ENCODE measurements at places on chromosomes 7 and 10.

DNA sequence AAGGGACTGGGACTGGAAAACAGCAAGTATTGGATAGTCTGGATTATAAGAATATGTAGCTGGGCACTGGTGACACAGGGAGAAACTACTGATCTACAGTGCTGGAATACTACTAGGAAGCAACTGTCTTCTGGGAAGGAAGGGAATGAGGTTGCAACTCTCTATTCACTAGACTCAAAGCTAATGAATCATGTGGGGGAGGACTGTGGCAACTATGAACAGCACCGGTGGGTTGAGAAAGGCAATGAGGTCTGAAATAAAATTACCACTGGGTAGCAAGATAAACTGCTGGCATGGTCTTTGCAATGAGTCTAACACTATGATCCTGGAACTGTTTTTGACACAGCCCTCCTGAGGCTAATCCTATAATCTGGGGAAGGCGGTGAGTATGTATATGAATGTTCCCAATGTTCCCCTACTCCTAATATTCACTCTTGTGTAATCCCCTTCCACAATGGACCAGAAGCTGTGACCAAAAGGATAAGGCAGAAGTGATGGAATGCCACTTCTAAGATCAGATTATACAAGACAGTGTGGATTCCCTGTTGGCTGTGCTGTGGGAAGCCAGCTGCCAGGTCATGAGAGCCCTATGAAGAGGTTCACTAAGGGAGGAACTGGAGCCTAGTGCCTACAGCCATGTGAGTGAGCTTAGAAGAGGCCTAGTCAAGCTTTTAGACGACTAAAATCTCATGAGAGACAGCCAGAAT lies 101.3 kb upstream of the DNAJB12 start:
- no peak for DNase-seq

DNA sequence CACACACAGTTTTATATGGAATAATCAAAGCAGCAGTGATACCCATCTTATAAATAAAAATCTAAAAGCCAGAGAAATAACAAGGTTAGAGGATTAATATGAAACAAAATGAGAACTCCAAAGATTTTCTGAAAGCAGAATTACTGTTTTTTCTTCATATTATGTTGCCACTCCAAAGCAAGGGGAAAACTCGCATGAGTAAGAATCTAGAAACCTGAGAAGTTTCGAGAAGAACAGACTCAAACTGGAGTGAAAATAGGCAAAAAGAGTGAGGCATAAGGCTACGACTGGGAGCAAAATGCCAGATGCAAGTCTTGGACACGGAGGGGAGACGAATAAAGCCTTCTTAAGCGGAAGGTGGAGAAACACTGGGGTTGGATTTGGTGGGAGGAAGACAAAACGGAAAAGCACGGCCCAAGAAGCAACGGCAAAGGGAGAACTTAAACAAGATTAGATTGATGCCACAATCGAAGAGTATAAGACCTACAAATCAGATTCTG lies 923 bp downstream of the TNPO3 start:
- DNase-seq: no peak

GRCh38 chr7:37052705-37053104 lies 328.4 kb upstream of the AOAH start:
- peak; percentile 47 for DNase-seq

GRCh38 chr10:132788831-132789219 lies 2.9 kb upstream of the NKX6-2 start:
- no peak for DNase-seq

- no peak for DNase-seq
These were observed 3.7 kb downstream of the DDX56 start for GRCh38 chr7:44569959-44570358.

GRCh38 chr7:117153016-117153545 lies 169.8 kb downstream of the WNT2 start:
- no peak for DNase-seq

DNA sequence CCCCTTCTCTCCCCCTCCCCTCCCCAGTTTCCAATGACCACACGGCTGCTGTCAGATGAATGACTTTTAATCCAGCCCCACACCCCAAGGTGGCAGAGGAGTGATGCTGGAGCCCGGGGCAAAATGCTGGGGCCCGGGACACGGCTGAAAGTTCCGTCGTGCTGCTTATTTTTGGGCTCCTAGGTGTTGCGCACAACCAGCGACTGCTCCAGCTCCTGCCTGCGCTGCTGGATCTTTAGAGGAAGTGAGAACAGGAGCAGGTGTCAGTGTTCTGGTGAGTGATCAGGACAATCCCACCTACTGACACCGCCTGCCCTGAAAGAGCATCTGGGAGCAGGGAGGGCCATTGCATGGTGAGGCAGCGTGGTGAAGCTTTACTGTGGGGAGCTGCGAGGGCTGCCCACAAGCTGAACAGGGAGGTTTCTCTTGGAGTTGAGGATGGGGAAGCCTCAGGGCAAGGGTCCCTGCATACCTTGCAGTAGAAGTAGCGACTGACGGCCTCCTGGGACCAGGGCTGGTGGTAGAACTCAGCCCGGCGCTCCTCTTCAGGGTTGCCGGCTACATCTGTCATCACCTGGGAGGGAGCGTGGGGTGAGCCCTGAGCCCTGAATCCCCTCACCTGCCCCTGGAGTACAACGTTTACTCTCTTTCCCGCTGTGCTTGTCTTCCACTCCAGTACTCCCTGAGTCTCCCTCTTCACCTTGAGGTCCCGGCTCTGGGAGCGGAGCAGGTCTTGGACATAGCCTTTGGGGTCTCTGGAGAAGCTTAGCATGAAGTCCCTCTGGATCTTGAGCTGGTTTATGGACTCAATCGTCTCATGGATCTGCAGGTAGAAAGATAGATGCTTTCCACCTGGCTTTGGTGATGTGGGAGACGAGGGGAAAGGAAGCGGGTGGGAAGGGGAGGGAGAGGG lies 6.9 kb downstream of the CHPF2 start:
- no peak for DNase-seq

- no peak for DNase-seq
These were observed 157.8 kb downstream of the ANLN start for GRCh38 chr7:36547416-36547815.

GRCh38 chr10:122341141-122341810 lies 33.2 kb upstream of the PLEKHA1 start:
- DNase-seq: no peak

GRCh38 chr7:108499566-108499965 lies 26.4 kb downstream of the PNPLA8 start:
- no peak for DNase-seq

GRCh38 chr10:98339799-98340198 lies 71.8 kb upstream of the LOXL4 start:
- no peak for DNase-seq

- DNase-seq: no peak
These were observed 906.7 kb downstream of the GRID1 start for GRCh38 chr10:85459906-85460305.

- DNase-seq: no peak
These were observed at the start of gene ZP3 for GRCh38 chr7:76424413-76425111. TSS of gene ZP3 (plus strand) at chr7:76424950. CDS start at chr7:76424965, 15 bp downstream.

DNA sequence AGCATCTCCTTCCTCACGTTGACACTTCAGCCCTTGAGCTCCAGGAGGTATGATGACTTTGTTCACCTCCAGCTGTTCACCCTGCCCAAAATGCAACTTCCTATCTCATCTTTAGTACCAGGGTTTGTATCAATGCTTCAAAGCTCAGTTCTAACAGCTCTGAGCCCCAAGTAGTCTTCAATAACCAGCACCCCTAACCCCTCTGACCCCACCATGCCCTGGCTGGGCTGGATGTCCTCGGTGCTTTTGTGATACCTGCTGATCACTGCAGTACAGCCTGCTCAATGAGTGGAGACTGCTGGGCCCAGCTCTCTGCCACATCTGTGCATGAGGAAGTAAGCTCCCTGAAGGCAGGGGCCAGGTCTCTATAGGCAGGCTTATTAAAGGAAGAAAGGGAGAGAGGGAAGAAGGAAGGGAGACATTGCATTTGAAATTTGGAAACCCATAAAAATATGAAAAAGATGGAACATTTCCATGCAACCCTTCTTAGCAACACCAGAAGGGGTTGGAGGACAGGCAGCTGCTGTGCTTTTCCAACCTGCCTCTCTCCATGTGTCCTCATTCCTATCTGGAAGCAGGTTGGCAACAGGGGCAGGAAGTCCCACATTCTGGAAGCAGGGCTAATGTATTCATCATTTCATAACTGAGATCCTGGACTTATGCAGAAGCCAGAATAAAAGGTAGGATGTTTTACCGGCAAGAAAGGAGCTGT lies 756.1 kb downstream of the GRID1 start:
- DNase-seq: no peak

DNA sequence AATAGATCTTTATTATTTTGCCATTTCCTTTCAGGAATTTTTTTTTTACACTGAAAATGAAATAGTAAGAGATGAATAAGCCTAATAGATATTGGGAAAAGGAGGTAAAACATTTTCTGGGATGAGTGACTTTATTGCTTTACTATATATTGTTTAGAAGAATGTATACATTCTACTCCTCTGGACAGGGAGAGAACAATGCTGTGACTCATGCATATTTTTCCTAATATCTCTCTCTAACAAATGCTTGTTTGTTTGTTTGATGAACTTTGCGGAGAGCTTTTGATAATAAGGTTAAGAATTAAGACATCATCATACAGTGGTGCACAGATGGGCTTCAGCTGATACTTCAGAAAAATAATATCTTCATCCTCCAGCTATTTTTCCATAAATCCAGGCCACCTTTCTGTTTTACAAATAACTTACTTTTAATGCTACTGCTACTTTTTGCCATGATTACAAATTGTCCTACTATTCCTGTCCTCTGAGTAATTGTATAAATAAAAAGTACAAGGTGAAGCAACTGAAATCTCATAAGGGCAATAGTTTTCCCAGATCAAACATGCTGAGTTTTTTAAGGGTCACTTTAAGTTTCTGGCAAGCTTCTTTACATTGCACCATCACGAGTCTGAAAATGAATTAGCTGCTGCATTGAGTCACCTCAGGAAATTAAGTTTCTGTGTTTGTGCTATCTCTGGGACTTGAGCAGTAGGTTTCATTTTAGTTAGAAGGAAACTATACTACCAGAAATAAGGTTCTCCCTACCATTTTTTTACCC lies 207.3 kb upstream of the POT1 start:
- DNase-seq: no peak

- no peak for DNase-seq
These were observed 44.9 kb downstream of the POLR1F start for GRCh38 chr7:19663816-19664462.

- no peak for DNase-seq
These were observed 26.5 kb downstream of the VIPR2 start for GRCh38 chr7:159118197-159118595.

GRCh38 chr10:58712141-58712540 lies 199.5 kb downstream of the BICC1 start:
- DNase-seq: no peak

GRCh38 chr7:41130086-41130485 lies 572.8 kb downstream of the INHBA start:
- DNase-seq: no peak

DNA sequence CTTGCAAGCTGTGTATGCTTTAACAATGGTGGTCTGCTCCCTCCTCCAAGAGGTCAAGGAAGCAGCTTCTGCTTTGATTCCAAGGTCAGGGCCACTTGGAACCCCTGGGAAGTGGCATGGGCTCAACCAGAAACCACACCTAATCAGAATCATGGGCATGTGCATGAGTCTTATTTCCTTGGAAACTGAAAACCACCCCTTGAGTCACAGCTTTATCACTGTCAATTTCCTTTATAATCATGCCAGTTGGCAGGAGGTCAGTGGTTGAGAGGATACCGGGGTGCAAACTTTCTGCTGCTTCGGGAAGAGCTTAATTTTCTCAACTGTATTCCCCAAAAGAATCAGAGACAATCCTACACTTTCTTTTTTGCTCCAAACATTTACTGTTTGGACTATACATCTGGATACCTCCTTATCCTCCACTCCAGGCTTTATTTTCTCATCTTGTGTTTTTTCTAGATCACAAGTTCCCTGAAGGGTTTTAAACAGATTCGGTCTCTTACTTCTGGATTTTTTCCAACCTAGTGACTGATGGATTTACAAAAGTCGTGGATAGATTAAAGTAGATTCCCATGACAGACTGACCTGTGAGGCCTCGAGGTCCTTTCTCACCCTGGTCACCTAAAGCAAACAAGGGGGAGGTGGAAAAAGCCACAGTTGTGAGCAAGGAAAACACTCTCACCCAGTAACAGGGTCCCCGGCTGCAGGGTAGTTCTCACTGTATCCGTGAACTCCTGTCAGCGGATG lies 36.0 kb downstream of the COL17A1 start:
- DNase-seq: no peak

DNA sequence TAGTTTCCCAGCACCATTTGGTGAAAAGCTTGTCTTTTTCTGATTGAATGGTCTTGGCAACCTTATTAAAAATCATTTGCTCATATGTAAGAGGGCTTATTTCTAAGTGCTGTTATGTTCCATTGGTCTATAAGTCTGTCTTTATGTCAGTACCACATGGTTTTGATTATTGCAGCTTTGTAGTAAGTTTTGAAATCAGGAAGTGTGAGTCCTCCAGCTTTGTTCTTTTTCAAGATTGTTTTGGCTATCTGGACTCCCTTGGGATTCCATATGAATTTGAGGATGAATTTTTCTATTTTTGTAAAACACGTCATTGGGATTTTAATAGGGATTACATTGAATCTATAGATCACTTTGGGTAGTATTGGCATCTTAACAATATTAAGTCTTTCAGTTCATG lies 5.4 kb downstream of the KIF11 start:
- no peak for DNase-seq

DNA sequence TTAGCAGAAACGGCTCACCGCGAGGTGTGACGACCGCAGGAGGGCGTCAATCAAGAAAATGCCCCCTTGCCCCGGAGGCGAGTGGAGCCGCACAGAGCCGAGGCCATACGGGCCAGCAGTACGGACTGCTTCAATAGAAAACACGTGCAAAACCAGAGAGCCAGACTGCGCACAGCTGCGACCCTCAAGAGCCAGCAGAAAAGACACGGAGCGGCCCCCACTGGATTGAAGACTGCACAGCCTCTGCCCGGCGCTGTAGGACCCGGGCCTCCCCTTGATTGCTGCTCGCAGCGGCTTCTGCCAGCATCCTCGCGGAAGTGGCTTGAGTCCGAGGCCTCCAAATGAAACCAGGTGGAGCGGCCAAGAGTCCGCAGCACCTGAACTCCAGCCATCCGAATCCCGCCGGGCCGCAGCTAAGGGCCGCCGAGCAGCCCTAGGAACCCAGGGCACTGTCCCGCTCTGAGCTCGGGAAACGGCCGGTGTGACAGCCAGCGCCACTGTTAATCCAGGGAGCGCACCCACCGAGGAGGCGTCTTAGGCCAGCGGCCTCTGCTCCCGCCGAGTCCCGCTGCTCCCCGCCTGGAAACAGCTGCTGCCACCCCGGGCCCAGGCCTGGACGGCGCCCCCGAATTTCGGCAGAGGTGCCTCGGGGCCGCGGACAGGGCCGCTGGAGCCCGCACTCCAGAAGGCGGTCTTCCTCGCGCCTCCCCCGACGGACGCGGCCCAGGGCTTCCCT lies 660 bp upstream of the HHEX start:
- DNase-seq: peak; percentile 57
